Suppressor macrophage (primary cell): ENCODE measurements at places on chromosomes 1 and 21.

DNA sequence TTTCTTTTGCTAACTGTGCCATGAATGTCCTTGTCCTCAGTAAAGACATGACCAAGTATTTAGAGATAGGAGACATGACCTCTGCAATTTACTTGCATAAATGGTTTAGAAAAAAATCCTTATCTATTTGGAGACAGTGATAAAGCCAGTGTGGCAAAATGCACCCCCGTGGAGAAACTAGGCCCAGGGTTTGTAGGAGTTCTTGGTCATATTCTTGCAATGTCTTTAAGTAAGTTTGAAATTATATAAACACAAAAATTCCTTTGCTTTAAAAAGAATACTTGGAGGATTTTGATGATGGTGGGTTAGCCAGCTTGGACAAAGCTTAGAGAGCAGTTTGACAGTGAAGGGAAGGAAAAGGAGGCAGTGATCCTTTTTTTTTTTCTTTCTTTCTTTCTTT, 101.9 kb upstream of the SLC45A1 start:
- no peak for DNase-seq

- no peak for DNase-seq
These were observed 119.3 kb upstream of the CDC42BPA start for GRCh38 chr1:227437495-227438008.

- no peak for DNase-seq
These were observed 212.7 kb upstream of the FGGY start for GRCh38 chr1:59083946-59084865.

DNA sequence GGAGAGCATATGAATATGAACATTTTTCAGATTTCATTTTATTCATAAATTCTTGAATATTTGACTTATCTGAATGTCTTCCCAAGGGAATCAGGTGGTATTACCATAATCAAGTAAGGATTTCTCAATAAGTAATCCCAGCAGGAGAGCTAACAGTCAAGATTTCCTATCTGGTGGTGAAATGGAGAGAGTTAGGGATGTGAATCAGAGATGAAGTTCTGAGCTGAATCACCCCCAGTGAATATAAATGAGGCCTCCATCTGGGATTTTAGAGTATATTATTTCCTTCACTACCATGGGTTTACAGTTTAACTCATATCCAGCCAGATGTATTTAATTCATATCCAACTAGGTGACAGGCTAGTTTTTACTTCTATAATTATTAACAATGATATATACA, 61.5 kb upstream of the RGS2 start:
- no peak for DNase-seq
